ENCODE measurements at places on chromosomes 11 and 22.

GRCh38 chr11:20008190-20008870, 151.9 kb downstream of the DBX1 start:
- DNase-seq, result no peak

GRCh38 chr22:22929381-22930221, 42.0 kb downstream of the IGLL5 start:
- no peak for DNase-seq

DNA sequence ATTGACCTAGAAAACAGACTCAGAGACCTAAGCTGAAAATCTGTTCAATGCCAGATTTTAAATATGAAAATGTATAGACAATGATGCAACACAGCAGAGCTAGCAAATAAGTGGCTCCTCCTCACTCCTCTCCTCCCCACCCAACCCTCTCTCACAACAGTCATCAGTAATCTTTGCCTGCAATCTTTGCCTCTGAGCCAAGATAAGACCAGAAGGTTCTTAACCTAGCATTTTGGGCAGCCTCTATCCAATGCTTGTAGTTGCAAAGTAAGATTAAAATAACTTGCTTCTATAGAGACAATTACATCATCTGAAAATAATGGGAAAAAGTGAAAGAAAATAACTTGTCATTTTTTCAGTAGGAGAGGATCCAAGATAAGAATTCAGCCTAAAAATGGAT, 117.3 kb downstream of the PARVA start:
- DNase-seq, result no peak

DNA sequence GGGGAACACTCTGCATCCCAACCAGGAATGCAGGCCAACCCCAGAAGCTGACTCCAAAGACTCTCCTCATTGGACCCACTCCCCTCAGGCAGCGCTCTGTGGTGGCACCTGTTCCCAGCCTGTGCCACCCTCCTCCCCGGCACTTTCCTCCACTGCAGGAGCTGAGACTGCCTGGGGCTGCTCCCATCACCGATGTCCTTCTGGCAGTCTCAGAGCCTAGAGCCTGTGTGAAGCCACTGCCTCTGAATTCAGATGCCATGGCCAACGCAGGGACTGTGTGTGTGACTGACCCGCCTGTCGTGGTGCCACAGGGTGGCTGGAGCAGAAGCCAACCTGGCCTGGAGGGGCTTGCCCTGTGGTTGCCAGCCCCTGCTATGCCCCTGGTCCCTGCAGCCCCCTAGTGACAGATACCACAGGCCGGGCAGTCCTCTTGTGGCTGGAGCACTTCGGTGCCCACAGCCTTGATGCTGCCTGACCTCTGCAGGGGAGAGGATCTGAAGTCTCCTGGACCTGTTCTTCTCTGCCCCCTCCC, 43.2 kb downstream of the TBX1 start:
- no peak for DNase-seq

DNA sequence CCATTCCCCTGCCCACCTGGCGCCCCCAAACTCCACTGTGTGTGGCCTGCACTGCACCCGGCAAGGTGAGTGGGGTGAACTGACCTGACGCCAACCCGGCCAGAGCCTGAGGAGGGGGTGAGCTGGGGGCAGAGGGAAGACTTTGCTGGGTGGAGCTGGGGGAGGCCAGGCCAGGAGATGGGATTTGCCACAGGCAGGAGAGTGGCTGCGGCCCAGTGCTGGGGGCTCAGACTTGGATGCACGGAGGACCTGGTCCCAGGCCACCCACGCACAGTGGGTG, 17.8 kb upstream of the FLRT1 start:
- no peak for DNase-seq

GRCh38 chr11:94676814-94677213, 91.3 kb upstream of the AMOTL1 start:
- no peak for DNase-seq

DNA sequence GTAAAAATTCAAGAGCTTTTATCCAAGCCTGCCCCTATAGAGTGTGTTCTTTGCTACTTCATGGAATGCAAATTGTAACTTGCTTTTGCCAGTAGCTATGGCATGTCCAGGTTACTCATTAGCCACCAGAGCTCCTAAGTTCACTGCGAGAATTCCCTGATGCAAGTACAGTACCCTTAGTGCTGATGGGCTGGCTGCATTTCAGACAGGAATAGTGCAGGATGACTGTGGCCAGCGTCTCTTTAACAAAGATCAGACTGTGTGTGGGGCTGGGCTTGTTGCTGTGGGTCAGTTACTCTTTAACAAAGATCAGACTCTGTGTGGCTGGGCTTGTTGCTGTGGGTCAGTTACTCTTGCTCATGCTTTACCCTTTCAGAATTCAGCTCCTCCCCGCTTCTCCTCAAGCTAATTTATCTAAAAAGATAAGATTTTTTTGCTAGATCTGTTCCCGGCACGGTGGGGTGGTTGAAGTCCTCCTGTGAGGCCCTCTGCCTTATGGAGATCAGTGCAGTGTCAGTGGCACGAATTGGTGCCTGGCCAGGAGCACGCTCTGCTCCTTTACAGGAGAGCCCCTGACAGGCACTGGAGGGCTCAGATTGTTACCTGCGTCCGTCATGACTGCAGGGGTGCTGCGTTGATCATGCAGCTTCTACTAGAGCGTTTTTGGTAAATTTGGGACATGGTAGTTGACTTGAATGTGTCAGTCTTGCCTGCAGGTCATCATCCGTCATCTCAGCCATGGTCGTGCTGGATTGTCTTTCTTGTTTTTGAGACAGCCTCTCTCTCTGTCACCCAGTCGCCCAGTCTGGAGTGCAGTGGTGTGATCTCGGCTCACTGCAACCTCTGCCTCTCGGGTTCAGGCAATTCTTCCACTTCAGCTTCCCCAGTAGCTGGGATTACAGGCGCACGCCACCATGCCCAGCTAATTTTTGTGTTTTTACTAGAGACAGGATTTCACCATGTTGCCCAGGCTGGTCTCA, 27.0 kb downstream of the AP2A2 start:
- DNase-seq, result no peak

DNA sequence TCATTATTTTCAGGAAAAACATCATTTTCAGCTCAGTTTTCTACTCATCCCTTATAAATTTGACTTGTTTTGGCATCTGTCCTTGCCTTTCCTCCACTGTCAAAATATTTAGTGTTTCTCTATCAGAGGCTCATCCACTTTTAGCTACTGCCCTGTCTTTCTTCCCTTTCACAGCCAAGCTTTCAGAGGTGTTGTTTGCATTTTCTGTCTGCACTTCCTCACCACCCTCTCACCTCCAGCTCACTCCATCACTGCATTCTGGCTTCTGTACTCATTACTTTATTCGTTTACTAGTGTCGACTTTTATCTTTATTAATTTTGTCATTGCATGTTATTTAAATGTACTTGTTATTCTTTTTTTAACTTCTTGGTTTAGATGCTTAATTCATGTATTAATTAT, 26.7 kb upstream of the NNMT start:
- DNase-seq, result no peak

DNA sequence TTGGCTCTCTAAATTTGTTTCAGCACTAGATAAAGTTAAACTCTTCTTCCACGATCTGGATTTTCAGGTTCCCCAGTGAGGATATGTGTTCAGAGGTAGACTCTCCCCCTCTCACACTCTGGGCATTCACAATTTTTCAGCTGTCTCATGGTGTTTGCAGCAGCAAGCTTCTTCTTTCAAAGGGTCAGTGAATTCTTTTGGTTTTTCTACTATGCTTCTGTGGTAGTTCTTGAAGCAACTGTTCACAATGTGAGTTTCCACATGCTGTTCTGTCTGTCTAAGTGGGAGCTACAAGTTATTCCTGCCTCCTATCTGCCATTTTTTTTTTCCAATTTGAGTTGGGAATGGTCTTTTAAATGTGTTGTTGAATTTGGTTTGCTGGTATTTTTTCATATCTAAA, 25.4 kb downstream of the CNTF start:
- no peak for DNase-seq

- DNase-seq, result no peak
Measured at GRCh38 chr22:40666151-40666848, 13.0 kb upstream of the MCHR1 start.

DNA sequence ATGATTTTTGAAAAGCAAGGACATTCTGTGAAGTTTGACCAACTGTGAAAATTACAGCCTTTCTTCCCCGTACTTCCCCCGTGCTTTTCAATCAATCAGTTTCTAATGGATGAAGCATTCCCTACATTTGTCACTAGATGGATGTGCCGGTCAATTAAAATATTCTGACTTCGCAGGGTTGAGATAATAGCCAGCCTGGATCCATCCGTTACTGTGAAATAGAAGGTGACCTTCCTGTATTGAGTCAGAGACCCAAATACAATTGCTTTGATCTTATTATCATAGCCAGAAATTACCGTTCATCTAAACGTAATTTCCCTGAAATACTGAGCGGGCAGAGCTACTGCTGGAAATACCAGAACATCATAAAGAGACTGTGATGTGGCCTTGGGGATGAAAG, 21.1 kb upstream of the PARVB start:
- no peak for DNase-seq

DNA sequence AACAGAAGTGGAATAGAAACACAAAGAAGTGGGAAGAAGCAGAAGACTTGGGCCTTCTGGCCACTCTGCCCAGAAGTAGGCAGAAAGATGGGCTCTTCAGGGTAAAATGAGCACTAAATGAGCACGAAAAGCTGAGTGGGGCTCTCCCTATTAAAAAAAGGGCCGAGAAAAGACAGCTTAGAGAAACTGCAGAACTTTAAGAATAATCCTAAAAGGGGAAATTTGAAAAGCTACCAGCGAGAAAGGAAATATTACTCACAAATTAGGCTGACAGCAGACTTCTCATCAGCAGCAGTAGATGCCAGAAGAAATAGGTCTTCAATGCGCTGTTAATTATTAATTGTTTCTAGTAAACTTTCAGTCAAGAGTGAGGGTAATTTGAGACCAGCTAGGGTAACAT, 78.2 kb downstream of the UVRAG start:
- DNase-seq, result no peak

DNA sequence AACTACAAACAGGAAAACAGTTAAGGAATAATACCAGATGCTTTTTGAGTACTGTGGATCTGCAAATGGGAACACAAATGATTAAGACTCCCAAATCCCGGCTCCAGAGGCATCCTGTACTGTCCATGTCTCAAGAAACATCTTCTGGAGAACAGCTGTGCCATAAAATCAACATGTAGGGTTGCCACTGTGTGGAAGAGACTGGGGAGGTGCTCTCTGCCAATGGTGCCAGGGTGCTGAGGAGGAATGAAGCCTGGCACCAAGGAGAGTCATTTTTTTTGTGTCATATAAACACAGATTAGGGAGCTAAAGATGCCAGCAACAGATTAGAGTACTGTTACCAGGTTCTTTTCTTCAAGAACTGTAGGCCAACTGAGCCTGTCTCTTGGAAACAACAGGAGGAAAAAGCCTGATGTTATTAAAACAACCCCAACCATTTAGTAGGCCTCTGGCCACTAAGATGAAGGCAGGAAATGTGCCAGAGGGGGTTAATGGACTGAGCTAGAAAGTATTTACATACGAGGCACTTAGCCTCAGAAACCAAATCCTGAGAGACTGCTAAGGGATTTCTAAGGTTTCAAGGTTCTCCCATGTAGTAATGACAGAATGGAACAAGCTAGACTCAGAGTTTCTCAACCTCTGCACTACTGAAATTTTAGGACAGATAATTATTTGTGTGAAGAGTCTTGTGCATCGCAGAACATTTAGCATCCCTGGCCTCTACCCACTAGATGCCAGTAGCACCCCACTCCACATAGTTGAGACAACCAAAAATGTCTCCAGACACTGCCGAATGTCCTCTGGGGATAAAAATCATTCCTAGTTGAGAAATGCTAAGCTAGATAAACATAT, 54.6 kb upstream of the CHRM4 start:
- DNase-seq, result no peak

DNA sequence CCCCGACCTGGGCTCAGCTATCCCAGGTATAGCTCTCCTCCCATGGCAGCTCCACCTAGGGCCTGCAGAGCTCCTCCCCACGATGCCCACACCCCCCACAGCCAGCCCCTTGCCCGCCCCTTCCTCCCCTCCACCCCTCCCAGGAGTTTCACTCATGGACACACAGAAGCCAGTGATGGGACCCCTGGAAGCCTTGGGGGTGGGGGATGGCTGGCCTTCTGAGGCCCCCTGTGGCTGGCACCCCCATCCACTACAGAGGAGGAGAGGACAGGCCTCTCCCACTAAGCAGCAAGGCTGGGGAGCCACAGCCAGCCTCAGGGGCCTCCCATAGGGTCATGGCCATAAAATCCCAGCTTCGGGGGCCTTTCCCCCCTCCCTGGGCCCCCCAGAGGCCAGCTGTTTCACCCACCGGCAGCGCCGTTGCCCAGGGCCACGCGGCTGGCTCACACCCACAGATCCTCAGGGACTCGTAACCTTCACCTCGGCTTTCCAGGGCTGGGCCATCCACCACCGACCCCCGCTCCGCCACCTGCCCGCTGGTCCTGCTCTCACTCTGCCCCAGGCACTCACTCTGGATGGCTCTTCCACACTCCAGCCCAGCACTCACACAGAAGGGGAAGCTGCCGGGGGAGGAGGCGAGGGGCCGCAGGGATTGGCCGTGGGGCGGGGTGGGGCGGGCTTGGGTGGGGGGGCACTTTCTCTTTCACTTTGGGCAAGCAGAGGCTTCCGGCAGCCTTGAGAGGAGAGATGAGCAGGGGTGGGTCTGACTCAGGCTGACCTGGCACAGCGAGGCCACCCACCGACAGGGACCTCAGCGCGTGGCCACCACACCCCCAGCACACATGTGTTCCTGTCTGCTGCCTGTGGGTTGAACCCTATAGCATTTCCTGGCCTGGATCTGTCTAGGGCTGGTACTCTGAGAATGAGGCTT, 2.2 kb downstream of the SLC25A22 start:
- peak; percentile 69 for DNase-seq

DNA sequence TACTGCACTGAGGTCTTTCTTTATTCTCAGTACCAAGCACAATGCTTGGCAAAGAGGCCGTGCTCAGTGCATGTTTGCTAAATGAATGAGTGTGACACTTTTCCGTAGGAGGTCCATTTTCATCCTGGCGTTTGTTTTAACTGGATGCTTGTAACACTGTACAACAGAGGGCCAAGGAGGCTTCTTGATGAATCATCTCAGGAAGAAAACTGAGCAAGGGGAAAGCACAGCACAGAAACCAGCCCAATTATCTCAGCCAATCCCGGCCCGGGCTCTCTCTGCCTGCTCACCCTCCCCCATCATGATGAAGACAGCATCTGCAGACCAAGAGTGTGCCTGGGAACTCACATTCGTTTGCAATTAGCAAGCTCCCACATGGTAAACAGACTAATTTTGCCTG, 570.3 kb downstream of the OPCML start:
- DNase-seq, result no peak

DNA sequence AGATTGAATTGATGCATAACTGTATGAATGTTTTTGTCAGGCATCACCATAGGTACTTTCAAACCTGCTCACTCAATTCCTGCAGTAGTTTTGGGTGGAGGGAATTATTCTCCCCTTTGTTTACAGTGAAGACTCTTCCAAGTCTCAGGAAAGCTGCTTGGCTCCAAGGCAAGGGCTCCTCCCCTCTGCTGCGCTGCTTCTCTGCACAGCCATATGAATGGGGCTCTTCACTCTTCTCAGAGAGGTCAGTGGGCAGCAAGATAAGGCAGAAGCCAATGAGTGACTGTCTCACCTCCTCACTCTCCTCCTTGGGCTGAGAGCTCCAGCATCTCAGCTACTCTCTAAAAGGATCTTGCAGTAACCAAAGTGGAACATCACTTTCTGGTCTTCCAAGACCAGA, 165.7 kb upstream of the TTC12 start:
- no peak for DNase-seq
